ENCODE measurements at places on chromosomes 1 and 21. TPM values are rescaled to one million over a fixed set of nuclear protein-coding genes. Genes with fewer than 3 reads are reported as not detected.
A peak's percentile ranks its signal among the peaks of the same experiment; 100 is the strongest.

DNA sequence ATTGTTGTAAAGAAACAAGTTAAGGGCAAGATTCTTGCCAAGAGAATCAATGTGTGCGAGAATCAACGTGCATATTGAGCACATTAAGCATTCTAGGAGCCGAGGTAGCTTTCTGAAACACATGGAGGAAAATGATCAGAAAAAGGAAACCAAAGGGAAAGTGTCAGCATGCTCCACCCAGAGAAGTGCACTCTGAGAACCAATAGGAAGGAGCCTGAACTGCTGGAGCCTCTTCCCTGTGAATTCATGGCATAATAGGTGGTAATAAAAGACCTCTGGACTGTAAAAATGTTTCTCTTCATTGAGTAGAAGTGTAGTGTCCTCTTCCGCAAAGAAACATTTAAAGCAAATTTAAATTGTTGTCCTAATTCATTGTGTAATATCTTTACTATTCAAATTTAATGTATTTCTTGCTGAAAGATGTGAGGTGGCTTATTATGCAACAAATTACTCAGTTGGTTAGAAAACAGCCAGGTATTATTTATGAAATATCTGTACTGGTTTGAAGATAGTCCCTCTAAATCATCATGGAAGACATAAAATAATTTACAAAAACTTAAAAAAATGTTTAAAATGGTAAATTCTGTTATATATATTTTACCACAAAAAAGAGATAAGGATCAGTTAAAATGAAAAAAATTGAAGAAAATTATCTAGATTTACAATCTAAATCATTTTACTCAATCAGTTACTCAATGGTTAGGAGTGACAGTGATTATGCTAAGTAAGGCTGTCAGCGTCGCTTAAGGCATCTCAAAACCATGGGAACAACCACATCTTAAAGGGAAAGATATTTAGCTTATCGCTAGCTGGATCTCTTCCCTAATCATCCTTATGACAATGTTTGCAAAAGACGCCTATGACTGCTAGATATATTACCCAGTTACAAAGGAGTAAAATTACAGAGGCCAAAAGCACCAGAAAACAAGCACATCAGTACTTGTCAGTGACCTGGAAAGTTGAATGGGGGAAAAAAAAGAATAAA lies 31.3 kb downstream of the NVL start:
- DNase-seq = no peak

DNA sequence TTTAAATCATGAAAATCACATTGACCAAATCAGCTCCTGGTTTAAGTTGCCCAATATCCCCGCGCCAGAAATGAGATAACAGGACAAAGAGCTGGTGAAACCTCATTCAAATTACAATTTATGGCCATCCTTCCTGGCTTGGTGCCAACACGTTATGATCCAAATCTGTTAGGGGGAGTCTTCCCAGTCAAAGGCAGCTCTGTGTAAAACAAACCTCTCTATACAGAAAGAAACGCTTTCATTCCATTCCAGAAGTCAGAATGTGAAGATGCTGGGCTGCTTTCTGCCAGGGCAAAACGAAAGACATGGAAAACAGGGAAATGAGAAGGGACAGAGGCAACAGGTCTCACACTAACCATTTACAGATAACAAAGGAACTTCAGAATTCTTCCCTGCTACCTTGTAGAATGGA lies 53.5 kb upstream of the TIAM1 start:
- no peak for DNase-seq

DNA sequence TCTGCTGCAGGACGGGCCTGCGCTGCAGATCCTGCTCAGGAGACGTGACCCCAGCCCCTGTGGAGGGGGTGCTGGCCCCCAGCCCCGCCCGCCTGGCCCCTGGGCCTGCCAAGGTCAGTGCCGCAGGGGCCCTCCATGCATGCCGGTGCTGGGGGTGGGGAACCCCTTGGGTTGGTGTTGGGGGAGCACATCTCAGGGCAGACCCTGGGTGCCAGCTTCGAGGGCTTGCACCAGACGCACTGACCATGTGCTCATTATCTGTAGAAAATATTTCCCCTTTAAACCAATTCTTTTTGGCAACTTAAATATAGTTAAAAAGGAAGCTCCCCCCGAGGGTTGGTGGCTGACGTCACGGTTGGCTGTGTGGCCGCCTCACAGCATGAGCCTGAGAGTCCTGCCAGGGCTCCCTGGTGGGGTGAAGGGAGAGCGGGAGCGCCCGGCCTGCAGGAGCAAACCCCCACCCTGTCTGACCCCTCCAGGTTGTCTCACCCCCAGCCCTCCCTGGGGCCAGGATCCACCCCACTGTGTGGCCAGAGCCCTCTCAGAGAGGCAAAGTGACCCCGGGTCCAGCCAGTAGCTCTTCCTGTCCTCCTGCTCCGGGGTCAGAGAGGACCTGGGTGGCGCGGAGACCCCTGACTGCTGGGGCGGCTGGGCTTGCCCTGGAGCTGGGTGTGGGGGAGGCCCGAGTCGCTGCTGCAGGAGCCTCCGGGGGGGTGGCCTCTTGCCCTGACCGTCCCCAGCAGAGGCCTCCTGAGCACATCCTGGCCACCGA lies 5.3 kb upstream of the PFKL start:
- peak; percentile 56 for DNase-seq

DNA sequence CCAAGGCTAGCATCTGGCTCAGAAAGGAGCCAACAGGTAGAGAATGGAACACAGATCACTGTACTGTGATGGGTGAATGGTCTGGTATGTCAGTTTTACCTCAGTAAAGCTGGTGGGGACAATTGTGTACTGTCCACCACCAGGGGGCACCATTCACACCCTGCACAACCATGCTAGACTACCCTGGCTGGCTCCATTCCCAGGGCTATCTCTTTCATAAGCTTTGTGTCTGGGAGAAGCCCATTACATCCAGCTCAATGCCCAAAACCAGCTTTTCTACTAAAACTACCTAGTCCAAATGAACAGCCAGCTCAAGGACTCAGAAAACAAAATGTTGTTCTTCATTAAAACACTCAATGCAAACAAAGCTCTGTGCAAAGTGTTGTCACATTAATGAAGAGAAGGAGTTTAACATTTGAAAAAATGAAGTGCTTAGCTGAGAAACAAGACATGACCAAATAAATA lies 62.0 kb upstream of the RASAL2 start:
- no peak for DNase-seq

DNA sequence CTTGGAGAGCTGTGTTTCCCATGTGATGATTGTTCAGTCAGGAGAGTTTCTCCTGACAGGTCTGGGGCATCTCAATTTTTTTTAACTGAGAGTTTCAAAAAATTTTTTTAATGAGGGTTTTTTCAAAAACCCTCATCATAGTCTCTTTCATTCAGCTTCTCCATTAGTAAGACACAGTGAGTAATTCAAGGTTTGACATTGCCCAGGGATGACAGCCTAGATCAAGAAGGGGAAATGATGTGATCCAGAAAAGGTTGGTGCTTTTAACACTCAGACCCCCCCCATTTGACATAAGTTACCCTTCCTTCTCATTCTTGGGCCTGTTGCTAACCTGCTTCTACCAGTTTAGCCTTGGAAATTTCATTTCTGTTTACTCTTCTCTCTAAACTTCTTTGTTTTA lies 189.4 kb upstream of the HOOK1 start:
- no peak for DNase-seq

DNA sequence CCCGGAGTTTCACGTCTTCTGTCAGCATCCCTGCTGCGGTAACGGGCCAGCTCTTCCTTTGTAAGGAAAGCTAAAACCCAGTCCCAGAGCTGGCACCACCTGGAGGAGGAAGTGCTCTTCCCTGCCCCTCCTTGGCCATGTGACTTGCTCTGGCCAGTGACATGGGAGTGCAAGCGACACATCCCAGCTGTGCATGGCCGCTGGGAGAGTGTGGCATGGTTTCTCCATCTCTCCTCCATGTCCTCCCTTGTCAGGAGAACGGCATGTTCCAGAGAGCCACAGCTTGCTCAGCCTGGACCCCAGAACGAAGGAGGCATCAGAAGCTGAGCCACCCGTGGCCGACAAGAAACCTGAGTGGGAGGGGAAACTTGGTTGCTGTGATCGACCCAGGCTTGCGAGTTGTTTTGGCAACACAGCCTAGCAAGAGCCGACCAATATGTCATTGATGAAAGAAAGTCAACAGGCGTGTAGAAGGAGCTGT lies 2.7 kb upstream of the PRXL2B start:
- DNase-seq = peak; percentile 52

GRCh38 chr1:150479370-150479769 lies 7.8 kb upstream of the TARS2 start:
- DNase-seq = no peak

DNA sequence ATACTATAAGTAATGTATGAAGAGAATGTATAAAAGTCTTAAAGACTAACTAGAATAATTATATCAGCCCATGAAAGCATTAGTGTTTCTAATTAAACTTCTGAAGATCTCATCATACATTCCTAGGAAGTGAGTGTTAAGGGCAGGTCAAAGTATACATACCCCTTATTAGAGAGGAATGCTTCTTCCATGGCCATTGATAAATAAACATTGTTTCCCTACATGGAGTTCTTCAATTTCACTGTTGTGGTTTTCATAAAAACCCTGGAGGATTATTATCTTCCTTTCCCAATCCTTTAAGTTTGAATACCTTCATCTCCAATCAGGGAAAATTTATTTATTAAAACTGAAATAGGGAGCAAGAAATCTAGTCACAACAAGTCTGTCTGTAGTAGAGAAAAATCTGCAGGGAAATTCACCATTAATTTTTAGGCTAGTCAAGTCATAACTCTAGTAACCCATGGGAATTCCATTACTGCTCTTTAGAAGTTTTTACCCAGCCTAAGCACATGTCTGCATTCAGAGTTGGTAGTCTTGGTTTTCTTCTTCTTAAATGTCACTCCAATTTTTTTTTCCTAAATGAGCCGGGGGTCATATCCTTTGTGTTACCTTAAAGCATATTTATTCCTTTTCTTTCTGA lies 147.0 kb downstream of the TNFSF18 start:
- no peak for DNase-seq

- DNase-seq = no peak
These were observed 5.2 kb upstream of the OTUD7B start for GRCh38 chr1:150015651-150016131.

- no peak for DNase-seq
These were observed 19.5 kb downstream of the GPBP1L1 start for GRCh38 chr1:45666836-45667235.

DNA sequence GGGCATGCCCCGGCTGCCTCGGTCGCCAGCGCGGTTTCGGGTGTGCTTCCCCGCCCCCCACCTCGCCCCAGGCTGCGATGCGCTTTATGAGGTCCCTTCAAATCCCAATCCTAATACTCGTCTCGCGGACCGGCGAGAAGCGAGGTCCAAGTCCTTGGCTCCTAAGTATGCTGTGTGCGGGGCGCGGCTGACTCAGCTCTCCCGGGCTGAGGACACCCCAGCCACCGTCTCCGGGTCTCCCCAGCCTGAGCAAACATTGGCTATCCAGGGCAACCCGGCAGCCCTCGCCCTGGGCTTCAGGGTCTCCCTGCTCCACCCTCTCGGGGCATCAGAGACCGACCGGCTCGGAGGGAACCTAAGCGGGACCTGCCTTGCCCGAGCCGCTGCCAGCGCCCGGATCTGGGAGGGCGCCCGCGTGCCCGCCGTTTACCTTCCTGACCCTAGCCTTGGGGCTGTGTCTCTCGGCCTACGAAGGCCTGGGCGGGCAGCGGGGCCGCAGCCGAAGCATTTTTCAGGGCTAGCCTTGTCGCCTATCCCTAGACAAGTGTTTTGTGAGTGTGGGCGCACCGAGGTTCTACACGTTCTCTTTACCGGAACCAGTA lies 1.2 kb downstream of the ITPKB start:
- DNase-seq = peak; percentile 48

GRCh38 chr1:1092894-1093609 lies 18.9 kb upstream of the RNF223 start:
- no peak for DNase-seq

- DNase-seq = peak; percentile 88
These were observed 1.0 kb upstream of the ATP2B4 start for GRCh38 chr1:203625628-203626019.

GRCh38 chr1:236425031-236425663 lies 31.1 kb downstream of the EDARADD start:
- peak; percentile 20 for DNase-seq

GRCh38 chr1:19438516-19439195 lies 46.7 kb downstream of the CAPZB start:
- no peak for DNase-seq

- no peak for DNase-seq
These were observed 16.0 kb downstream of the JAK1 start for GRCh38 chr1:64950284-64950809.

DNA sequence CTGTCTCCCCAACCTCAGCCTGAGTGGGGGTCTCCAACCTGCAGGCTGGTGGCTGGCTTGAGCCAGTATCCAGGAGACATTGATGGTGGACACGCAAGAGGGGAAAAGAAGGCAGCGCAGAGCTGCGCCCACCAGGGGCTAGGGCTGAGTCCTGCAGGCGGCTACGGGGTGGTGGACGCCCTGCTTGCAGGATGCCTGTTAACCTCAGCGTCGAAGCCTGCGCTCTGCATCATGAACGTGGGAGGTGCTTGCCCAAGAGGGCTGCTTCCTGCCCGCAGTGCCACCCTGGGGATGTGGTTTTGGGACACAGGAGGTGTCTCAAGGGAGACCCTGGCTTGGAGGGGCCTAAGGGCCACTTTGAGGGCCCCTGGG lies 11.6 kb downstream of the CFAP410 start:
- DNase-seq = no peak

The NBPF6 gene
- polyA plus RNA-seq = not detected

The RGS4 gene
- polyA plus RNA-seq = not detected
